ENCODE measurements at places on chromosomes 16 and 17.

DNA sequence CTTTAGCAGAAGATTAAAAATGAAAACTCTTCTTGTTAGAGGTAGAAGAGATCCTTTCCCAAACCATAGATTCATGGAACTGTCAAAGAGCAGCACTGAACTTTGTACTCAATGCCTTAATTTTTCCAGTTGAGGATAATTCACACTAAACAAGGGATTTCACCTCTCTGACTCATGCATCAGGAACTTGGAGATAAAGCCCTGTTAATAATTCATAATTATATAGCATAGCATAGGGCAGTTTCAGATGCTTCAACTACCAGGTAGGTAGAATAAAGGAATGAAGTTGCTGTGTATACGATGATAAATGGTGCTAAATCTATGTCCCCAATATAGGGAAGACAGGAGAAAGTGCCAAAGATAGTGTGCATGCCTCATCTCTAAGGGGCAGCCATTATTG is 450.4 kb downstream of the MAF start:
- DNase-seq = no peak

- no peak for DNase-seq
These were observed 12.0 kb downstream of the TBC1D16 start for GRCh38 chr17:80023481-80024205.

DNA sequence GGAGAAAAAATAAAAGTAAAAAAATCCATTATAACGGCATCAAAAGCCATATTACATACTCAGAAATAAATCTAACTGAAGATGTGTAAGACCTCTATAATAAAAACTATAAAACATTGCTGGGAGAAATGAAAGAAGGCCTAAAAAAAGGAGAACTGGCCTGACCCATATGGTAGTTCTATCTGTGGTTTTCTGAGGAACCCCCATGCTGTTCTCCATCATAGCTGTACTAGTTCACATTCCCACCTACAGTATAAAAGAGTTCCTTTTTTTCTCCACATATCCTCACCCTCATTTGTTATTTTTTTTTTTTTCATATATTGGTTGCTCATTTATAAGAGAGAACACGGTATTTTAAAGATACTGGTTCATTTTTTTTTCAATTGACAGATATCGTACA is 191.8 kb downstream of the STX8 start:
- DNase-seq = no peak

DNA sequence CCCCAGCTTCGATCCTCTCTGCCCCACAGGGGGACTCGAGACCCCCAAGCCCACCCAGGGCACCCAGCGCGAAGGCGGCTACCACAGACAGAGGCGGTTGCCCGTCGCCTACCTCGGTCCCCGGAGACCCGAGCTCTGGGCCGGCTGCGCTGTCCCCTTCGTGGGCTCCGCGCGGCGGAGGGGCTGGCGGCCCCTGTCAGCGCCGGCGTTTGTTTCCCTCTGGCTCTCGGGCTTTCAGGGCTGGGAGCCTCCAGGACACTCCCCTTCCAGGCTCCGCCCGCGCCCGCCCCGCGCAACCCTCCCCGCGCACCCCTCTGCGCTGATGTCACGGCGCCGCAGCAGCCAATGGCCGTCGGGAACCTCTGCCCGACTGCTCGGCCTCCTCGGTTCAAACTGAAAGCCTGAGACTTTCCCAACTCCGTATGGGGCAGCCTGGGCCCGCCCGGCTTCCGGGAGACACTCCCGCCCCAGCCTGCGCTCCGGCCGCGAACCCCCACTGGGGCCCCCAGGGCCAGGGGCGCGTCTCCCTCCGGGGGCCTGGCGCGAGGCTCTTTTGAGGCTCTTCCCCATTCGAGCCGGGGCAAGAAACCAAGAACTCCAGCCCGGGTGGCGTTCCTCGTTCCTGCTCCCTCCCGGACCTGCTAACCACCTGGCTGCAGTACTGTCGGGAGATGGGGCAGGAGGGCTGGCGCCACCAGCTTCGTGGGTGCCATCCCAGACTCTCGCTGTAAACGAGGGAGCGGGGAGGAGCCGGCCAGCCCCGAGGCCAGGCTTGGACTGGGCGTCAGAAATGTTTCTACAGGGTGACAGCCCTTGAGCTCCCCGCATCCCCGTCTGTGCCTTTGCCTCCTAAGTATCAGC is at the start of gene CDC42EP4:
CDC42EP4 (minus strand) TSS at position 221 of the 861 bp plus-strand sequence. CDS start 25,501 bp downstream, outside the sequence.
- DNase-seq = peak; percentile 69

DNA sequence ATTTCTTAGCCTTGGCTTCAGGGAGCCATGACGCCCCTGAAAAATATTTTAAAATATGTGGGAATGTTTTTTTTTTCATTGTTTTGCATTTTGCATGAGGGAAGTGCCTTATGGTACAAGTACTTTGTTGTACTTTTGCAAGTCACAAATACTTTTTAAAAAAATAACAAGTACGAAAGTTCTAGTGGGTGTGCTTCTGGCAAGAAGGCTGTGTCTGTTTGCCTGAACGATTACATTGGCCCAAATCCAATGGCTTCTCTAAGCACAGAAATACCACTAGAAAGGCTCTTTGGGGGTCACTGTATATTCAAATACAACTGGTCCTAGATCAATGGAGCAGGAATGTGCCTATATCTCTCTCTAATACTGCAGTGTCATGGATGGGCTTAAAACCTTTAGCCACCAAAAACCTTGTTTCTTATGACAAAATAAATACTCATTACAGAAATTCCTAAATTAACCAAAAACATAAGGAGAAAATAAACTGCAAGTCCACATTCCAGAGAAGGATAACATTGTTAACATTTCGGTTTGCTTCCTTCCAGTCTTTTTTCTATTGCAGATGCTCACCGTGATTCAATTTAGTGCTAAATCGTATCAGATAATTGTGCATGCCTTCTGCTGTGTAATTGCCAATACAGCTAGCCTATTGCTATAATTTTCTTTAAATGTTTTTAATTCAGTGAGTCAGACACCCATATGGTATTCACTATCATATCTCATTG is 97.4 kb downstream of the VAT1L start:
- no peak for DNase-seq

GRCh38 chr17:63641692-63642448 is 19.7 kb downstream of the MAP3K3 start:
- DNase-seq = no peak

GRCh38 chr17:2937331-2938003 is 125.9 kb downstream of the OR1D5 start:
- no peak for DNase-seq

DNA sequence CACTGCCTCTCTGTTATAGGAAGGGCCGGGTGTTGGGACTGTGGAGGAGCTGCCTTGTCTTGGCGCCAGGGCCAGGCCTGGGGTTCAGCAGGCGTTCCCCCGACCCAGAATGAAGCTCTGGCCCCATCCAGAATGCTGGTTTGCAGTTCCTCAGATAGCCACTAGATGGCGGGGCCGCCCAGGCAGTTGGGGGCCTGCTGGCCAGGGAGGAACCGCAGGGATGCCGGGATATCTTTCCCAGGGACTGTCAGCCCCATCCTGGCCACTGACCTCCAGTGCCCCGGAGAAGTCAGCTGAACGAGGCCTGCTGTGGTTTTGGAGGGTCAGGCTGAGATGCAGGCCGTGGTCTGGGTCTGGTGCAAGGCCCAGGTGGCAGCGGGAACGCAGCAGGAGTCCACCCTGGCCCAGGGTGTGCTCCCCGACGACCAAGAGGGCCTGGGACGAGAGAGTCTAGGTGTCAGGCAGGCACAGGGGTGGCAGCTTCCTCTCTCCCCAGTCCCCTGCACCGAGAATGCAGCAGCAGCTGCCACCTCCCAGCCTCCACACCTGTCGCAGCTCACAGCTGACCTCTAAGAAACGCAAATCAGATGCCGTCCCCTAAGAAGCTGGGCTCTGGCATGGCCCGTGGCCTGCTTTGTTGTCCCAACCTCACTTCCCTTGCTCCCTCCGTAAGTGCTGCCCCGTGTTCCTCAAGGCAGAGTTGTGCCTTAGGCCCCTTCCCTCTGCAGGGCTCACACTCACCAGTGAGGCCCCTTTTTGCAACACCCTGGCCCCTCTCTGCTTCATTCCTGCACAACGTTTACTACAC is 51.2 kb downstream of the RMI2 start:
- peak; percentile 44 for DNase-seq

DNA sequence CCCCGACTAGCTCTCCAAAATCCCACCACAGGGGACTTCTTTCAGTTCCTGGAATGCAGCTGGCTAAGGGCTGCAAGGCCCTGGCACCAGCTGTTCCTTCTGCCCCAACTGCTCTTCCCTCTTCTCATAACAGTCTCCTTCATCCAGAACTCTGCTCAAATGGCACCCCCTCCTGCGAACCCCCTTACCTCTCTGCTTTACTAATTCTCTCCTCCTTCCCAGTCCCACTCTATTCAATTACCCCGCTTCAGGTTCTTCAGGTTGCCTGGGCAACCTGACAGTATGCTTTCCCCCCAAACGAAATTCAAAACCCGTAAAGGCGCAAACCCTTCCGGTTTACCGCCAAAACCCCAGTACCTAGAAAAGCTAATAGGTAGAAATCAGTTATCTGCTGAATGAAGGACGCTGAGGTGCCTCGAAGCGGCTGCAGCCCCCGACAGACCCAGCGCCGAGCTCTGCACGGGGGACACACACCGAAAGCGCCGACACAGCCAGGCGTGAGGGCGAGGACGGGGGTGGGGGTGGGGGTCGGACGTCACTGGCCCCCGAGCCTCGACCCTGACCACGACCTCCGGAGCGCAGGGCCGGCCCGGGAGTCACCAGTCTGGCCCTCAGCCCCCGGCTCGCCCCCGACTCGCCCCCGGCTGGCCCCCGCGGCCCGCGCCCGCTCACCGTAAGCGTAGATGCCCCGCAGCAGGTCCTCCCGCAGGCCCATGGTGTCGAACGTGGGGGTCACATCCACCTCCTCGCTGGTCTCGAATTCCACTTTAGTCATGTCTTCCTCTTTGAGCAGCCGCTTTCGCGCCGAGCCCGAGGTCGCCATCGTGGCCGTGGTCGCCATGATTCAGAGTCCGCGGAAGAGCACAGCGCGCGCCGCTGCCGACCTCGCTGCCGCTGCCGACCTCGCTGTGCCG is 550 bp downstream of the EIF4A3 start:
- DNase-seq = no peak

- DNase-seq = no peak
These were observed 4.8 kb upstream of the LASP1NB start for GRCh38 chr17:38920374-38921291.

- DNase-seq = no peak
These were observed 956 bp upstream of the IST1 start for GRCh38 chr16:71894229-71894920.

DNA sequence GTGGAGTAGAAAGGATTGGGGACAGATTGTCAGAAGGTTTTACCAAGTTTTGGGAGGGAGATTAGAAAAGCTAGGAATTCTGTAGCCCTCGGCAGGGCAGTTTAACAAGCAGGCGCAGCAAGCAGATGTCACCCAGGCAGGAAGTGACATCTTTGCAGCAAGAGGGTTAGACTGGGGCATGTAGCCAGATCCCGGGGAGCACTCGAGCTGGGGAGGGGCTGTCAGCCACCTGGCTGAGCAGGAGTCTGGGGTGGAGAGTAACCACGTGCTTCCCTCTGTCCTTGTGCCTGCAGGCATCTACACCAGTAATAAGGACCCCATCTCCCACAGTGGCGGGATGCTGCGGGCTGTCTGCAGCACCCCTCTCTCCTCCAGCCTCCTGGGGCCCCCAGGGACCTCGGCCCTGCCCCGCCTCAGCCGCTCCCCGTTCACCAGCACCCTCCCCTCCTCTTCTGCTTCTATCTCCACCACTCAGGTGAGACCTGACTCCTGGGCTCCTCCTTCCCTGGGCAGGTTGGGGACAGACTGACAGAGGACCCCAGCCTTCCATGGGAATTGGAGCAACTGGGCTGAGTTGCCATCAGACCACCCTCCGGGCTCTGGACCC is 12.2 kb downstream of the MLLT6 start:
- no peak for DNase-seq

DNA sequence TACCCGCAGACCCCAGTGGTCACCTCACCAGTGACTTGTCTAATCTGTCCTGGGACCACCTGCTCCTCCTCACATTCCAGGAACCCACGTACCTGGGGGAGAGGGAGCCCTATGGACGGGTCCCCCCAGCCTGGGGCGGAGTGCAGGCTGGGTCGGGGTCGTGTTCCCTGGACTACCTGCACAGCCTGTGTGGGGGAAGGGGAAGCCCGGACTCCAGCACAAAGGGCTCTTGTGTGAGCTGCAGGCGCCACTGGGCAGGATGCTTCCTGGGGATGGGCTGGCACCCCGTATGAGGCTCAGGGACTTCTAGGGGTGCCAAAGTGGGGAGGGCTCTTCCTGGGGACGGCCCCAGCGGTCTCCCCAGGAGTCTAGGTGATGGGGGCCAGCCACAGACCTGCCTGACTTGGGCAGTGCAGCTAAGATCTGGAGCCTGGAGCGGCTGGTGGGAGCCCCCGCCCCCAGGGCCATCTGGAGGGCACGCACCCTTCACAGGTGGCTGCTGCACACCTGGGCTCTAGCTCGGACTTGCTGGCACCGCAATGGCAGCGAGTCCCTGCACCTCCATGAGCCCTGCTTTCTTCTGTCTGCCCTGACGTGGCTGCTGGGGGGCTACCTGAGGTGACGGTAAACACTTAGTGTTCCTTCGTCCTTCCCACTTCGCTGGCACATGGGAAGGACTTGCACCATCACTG is 7.5 kb downstream of the VASN start:
- DNase-seq = no peak

- peak; percentile 39 for DNase-seq
These were observed at the start of gene UNC119 for GRCh38 chr17:28552176-28552999. UNC119 (minus strand) TSS chr17:28552624; CDS start chr17:28552557, 67 bp downstream.

Measured in stimulated activated CD4-positive, alpha-beta T cell treated with anti-CD3 and anti-CD28 coated beads, TNF-alpha, amount 100 ng/mL, for 1 hour (primary cell).